ENCODE measurements at places on chromosomes 16 and 17.

- no peak for DNase-seq
These were observed 39.4 kb downstream of the SYCE1L start for GRCh38 chr16:77238593-77238992.

GRCh38 chr16:79284766-79285165 lies 315.8 kb downstream of the MAF start:
- no peak for DNase-seq

- no peak for DNase-seq
These were observed 50.2 kb upstream of the WSCD1 start for GRCh38 chr17:6019959-6020358.

DNA sequence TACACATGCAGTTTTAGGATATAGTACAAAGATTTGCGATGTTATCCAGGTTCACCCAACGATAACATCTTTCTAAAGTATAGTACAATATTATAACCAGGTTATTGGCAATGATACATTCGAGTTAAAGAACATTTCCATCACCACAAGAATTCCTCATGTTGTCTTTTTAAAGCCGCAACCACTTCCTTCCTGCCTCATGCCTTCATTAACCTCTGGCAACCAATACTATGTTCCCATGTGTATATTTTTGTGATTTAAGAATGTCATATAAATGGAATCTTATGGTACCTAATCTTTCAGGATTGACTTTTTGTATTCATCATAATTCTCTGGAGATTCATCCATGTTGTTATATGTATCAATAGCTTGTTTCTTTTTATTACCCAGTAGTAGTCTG lies 1183.2 kb downstream of the CDH11 start:
- DNase-seq = no peak

DNA sequence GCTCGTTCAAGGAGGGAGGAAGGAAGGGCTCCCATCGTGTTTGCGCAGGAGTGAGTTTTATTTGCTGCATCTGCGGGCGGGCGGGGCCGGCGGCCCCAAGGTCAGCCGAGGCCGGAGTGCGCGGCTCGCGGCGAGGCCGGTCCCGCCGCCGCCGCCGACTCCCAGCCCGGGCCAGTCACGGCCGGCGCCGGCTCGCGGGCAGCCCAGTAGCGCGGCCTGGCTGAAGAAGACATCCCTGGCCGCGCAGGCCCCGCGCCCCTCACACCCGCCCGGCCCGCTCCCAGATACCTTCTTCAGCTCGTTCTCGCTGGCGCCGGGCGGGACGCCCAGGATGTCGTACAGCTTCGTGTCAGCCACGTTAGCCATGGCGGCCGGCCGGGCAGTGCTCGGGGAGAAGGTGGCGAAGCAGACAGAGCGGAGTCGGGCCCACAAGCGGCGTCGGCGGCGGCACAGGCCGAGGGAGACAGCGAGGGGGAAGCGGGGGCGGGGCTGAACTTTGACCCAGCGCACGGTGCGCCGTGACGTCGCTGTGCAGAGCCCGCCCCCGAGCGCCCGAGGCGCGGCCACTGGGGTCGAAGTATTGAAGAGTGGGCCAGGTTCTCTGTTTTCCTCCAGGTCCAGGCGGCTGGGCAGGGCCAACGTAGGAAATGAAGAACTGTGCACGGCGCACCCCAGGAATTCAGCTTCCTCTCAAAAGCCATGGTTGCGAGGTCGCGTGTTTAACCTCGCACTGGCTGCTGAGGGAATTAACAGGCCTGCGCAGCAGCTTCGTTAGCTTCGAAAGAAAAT lies at the start of gene DNAJA2:
DNAJA2 (minus strand) TSS at position 468 of the 789 bp plus-strand sequence; CDS start at position 366, 102 bp downstream.
- peak; percentile 17 for DNase-seq

DNA sequence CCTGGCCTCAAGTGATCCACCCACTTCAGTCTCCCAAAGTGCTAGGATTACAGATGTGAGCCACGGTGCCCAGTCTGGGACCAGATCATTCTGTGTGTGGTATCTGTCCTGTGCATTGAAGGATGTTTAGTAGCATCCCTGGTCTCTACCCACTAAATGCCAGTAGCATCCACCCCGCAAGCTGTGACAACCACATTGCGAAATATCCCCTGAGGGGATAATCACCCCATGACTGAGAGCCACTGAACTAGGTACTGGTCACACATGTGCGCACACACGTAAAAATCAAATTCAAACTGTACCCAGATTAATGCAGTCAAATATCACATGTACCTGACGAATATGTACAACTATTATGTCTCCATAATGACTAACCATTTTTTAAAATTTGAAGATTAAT lies 35.8 kb downstream of the TEKT5 start:
- no peak for DNase-seq

GRCh38 chr17:28661635-28662526 lies at the start of the genes SDF2 and SUPT6H:
TSS of gene SDF2 (minus strand) at chr17:28661906. CDS start at chr17:28661876, 30 bp downstream.
TSS of gene SUPT6H (plus strand) at chr17:28662205. CDS start at chr17:28673402, 11,197 bp downstream.
- DNase-seq = peak; percentile 41

- no peak for DNase-seq
These were observed 2.0 kb downstream of the APRT start for GRCh38 chr16:88809676-88810165.

- no peak for DNase-seq
These were observed 19.2 kb downstream of the FMNL1 start for GRCh38 chr17:45240905-45241327.

- DNase-seq = no peak
These were observed 4.3 kb upstream of the SEZ6 start for GRCh38 chr17:29010129-29010528.

DNA sequence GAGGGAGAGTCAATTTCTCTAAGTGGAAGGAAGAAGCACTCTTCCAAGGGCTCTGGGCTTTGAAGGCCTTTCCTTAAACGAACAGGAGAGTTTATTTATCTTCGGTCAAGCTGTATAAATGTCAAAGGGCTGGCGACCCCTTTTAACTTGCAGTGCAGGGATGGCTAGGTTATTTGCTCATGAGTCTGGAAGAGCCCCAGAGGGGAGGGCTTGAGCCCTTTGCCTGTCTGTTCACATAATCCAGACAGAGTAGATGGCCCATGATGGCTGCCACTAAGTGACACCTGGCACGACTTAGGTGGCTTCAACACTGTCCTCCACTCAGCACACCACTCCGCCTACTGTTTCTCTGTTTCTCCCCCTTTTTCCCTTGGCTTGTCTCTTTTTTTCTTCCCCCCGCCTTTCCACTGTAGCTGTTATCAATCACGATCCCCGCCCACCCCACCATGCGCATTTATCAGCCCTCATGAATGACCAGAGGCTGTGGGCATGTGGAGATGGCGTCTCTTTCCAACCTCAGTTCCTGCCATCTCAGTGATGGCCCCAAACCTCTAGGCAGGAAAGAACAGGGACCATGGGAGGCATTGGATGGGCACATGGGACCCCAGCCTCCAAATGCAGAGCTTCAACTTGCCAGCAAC lies 408.7 kb upstream of the TNRC6C start:
- DNase-seq = no peak

- DNase-seq = no peak
These were observed 20.9 kb upstream of the ABCC1 start for GRCh38 chr16:15928261-15929104.

GRCh38 chr17:40230670-40231069 lies 11.6 kb downstream of the WIPF2 start:
- no peak for DNase-seq

- DNase-seq = no peak
These were observed 249.1 kb downstream of the C16orf95 start for GRCh38 chr16:87067836-87068761.

DNA sequence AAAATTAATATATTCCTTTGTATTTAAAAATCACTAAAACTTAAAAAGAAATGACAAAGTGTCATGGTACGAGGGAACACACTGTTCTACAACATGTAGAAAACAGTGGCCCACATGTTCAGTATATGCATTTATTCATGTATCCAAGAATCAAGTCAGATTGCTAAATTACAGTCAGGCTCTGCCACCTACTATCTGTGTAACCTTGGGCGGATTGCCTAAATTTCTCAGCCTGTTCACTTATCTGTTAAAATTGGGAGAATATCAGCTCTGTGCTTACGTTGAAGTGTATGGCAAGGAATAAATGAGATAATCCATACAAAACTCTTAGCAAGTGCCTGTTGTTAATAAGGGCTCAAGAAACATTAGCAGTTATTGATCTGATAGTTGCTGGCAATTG lies 3.4 kb upstream of the USP22 start:
- no peak for DNase-seq
